ENCODE measurements at places on chromosomes 5 and 9. TPM values are rescaled to one million over a fixed set of nuclear protein-coding genes. Genes with fewer than 3 reads are reported as not detected.

DNA sequence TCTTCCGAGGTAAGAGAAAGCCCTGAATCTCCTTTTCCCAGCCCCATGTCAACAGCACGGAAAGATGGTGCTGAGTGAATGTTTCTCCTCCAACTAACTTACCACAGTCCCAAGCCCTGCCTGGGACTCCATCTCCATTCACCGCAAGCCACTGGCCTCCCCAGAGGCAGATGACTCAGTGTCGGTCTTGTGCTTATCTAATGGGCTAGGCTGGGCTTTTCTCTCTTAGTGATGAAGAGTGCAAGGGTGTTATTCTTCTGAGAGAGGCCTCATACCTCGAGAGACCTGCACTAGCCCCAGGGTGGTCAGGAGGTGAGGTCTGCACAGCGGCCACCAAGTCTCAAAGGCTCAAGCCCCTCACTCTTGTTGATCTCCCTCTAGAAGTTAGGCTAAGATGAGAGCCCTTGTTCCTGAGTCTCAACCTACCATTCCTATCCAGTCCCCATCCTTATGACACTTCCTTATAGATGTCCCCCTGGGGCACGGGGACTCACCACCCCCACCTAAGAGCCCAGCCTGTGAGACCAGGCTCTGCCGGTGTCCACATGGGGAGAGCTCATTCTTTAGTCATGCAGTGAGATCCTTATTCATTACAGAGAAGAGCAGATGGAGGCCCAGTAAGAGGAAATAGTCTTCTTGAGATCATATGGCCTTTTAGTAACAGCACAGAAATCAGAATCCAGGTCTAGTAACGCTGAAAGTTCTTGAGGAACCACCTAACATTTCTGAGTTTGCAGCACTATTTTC, 127.0 kb downstream of the SAXO1 start:
- no peak for ATAC-seq

GRCh38 chr9:91949392-91949945, 559 bp downstream of the ROR2 start:
- no peak for ATAC-seq

DNA sequence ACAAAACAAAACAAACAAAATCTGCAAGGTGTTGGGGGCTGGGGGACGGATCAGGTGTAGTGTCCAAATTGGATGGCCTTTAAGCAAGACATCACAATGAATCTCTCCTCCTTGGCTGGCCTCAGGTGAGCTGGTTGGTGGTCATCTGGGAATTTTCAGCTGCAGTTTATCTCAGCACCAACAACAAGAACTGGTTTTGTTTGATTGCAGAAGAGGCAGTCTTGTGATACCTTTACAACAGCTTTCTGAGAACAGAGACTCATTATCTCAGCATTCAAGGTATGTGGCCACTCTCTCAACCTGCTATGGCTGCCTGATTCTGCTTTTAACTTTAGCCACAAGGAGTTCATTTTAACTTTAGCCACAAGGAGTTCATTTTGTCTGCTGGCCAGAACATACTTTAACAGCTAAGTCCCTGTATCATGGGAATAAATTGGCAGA, 1543.4 kb downstream of the EFNA5 start:
- no peak for ATAC-seq

DNA sequence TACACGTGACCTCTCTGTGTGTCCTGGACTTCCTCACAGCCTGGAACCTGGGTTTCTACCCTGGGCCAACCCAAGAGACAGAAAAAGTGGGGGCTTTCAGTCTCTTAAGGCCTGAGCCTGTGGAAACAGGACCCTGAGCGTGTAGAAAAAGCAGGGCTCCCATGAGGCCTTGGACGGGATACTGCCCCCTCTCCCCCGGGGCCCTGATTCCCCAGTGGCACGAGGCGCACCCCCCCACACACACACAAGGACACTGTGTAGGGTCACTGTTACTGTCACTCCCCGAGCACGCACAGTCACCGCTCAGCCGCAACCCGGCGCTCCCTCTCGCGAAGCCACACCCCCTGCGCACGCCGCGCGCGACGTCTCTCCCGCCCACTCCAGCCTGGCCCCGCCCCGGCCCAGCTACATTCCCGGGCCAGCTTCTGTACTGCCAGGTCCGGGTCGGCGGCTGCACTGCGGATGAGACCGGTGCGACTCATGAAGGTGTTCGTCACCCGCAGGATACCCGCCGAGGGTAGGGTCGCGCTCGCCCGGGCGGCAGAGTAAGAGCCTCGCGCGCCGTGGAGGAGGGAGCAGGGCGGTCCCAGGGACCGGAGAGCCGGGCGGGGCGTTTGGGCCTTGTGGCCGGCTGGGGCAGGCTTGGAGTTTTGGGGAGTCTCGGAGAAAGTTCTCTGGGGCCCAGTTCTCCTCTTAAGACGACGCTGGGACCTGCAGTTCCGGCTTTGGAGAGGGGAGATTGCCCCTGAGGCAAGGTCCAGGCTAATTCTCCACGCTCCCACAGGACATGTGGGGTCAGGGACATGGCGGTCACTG, at the start of gene GRHPR:
Gene GRHPR (plus strand): TSS at position 408 of the 816 bp plus-strand sequence. CDS start 55 bp downstream, at position 463.
- peak; percentile 96 for ATAC-seq

DNA sequence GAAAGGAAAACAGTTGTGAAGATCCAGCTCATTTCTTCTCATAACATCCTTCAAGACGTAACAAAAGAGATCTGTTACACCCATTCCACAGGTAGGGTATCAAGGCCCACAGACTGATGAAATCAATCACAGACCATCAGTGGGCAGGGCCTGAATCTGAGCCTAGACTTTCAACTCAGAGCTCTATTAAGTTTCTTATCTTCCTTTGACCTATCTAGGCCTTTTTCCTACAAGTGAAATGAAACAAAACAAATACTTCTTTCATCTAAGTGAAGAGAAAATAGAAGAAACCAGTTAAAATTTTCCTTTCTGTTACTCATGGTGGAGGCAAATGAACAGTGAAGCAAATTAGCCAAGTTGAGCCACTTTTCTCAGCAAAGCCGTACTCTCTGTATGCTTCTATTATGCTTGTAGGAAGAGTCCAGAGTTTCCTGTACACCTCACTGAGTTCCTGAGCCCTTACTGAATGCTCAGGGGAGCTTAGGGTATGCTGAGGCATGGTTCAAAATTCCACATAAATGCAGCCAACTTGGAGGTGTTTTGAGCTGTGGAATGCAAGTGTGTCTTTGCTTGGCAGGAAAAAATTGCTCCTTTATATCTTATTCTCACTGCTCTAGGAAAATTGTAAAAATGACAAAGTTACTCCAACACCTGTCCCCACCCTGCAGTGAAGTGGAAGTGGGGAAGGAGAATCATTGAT, 91.9 kb downstream of the FEM1C start:
- no peak for ATAC-seq

Gene ARL10
- total RNA-seq, result 31.1 TPM

Measured in motor neuron (in vitro differentiated cells).